ENCODE measurements at places on chromosomes 1 and 21.

DNA sequence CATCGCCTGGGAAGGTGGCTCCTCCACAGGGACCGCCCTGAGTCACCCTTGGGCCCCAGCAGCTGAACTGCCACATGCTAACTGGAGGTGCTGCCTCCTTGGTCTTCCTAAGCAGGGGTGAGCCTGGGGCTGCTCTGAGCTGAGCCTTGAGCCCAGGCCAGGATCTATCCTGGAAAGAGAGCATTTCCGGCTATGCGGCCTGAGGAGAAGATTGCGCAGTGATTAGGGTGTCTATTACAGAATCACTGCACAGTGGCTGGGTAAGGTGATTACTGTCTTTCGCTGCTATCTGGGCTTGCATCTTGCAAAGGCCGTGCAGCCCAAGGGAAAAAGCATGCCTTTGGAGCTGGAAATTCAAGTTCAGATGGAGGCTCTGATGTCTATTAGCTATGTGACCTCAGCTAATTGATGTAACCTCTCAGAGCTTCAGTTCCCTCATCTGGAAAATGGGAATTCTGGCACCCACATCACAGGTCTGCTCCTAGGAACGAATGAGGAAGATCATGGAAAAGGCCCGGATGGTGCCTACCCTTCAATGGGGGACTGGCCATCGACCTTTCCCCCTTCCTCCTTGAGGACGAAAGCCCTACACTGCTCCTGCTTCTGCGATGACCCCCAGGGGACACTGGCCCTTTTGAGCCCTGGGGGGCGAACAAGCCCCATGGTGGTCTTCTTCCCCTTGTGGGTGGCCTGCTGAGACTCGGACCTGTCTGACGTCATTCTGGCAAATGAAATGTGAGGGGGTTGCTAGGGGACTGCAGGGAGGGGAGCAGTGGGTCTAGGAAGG, 38.0 kb downstream of the GPR161 start:
- DNase-seq: no peak

DNA sequence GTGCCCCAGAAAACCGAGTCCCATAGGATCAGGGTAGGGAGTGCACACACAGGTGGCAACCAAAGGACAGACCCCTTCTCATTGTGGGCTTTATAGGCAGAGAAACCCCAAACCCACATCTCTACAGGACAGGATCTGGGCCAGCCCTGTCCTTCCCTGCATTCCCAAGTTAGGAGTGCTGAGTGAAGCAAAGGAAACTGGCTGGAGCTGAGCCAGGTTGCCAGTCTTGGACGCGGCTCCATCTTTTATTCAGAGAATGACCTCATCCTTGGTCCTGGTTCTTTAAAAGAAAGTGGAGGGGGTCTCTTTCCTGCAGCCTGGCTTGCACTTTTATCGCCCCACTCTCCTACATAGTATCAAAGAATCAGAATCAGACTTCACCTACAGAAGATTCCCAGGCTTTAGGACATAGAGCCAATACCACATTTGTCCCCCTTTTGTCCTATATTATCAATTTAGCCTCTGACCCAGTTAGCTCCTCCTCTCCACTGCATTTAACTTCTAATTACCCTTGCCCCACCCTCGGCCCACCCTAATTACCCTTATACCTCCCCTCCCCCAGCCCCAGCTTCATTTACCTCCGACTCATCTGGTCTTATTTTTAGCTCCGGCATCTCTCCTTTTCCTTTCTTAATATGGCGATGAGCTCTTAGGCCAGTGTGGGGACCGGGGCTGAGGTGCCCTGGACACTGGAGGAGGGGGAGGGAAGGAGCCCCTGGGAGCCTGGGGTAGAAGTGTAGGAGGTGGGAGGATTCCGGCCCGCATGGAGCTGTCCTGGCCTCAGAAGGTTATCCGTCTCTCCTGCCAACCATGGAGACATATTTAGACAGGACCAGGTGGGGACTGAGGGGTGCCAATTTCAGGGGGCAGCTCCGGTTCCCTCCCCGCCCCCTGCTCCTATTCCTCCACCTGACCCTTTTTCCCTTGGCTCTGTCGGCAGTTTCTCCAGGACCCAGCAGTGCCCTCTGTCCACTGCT, at the start of gene CASQ1:
Gene CASQ1 (plus strand): TSS at position 927 of the 977 bp plus-strand sequence. CDS start 177 bp downstream, outside the sequence.
- no peak for DNase-seq

DNA sequence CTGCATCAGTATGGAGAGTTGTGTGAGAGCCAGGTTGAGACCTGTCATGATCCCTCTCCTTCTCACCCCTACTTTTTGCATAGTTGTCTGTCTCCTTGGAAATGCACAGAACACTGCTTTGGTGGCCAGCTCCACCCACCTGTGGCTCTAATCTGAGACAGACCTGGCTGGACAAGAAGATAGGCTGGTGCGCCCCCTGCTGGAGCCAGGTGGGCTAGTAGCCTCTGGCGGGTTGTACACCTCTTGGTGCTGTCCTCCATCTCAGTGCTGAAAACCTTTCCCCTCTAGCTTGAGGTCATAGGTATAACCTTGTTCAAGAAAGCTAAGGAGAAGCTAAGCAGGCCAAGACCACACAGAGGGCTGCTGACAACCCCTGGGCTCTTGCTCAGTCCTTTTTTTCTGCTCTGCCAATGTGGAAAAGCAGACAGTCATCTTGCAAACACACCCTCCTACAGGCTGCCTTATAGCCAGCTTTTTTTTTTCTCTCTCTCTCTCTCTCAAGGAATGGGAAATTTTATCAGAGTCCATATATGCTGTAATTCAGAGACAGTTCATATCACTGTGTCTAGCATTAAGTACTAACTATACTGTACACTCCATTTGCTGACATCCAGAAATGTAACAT, 58.8 kb upstream of the SPATA6 start:
- no peak for DNase-seq

- no peak for DNase-seq
Observed at GRCh38 chr1:69139007-69139406, 428.7 kb upstream of the LRRC7 start.

DNA sequence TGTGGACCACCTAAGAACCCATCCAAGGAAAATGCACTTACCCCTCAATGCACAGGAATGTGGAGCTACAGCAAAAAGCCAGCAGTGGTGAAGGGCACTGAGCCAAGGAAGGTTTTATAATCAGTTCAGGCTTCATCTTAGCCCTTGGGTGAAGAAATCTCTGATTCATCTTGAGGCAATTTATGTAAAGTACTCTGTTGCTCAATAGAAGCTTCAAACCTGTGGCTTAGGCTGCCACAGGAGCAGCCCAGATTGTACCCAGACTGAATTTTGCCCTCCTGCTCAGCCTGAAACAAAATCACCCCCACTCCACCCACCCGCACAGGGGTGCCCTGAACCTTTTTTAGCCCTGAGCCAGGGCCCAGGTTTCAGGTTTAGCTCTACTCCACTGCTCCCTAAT, at the start of gene S100A12:
Gene S100A12 (minus strand): TSS at position 111 of the 400 bp plus-strand sequence. CDS start 1,029 bp downstream, outside the sequence.
- DNase-seq: no peak
